Fibroblast of lung (primary cell): ENCODE measurements at places on chromosomes 4 and X. TPM values are rescaled to one million over a fixed set of nuclear protein-coding genes. Genes with fewer than 3 reads are reported as not detected.

Gene CSAG2
- not detected in 2 replicates for polyA plus RNA-seq

Gene PQBP1
- polyA plus RNA-seq: 41.1 and 57.0 TPM in 2 replicates

Gene P2RY4
- polyA plus RNA-seq: 0.05 TPM in 1 of 2 replicates, not detected in the other

Gene RTL3
- 0.38 and 0.40 TPM in 2 replicates for polyA plus RNA-seq

Gene SRPX2
- polyA plus RNA-seq: 41.1 and 77.6 TPM in 2 replicates

Gene NRK
- polyA plus RNA-seq: 0.30 and 1.4 TPM in 2 replicates

Gene MOB1B
- polyA plus RNA-seq: 14.9 and 20.7 TPM in 2 replicates

Gene GUCY1B1
- 11.2 and 38.1 TPM in 2 replicates for polyA plus RNA-seq

Gene SASH3
- polyA plus RNA-seq: not detected in 2 replicates

Gene DCAF8L2
- not detected in 2 replicates for polyA plus RNA-seq

Gene PAGE5
- polyA plus RNA-seq: not detected in 2 replicates

Gene GPM6B
- 5.2 TPM in 2 replicates for polyA plus RNA-seq

Gene UGT8
- 0.03 TPM in 1 of 2 replicates, not detected in the other for polyA plus RNA-seq

Gene OPRPN
- not detected in 2 replicates for polyA plus RNA-seq
